ENCODE measurements at places on chromosomes 3 and 15.

- no peak for DNase-seq
These were observed 42.2 kb downstream of the DAPK2 start for GRCh38 chr15:64004056-64004455.

DNA sequence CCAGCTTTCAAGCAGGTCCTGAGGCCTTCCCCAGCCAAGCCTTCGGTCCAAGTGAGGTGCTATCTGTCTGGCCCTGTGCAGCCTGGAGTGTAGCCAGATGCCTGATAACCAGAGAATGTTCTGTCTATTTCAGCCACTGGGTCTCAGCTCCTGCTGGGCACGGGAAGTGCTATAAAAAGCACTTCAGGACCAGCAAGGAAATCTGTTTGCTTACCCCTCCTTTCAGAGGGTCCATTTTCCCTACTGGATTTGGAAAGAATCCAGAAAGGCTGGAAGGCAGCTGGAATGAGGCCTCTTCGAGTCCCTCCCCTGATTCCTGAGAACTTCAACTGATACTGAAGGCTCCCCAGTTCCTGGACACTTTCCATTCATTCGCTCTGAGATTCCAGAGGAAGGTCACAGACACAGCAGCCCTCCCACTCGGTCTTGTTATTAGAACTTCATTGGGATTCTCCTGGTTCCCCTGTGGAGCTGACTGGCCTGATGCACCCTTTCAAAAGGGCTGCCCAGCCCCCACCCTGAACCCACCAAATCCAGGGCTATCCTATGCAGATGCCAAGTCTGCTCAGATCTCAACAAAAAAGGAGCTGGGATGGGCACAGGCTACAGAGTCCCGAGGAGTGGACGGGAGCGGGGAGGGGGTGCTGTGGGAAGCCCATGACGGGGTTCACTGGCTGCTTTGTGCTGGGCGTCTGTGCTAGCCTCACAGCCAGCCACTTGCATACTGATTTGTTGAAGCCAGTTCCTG, 70.4 kb downstream of the UMPS start:
- DNase-seq = peak; percentile 34

DNA sequence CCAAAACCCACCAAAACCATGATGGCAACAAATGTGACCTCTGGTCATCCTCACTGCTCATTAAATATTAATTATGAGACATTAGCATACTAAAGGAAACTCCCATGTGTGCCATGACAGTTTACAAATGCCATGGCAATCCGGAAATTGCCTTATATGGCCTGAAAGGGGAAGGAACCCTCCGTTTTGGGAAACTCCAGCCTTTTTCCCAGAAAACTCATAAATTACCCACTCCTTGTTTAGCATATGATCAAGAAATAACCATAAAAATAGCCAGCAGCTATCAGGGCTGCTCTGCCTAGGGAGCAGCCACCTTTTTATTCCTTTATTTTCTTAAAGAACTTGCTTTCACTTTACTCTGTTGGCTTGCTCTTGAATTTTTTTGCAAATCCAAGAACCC, 992.7 kb downstream of the NTRK3 start:
- no peak for DNase-seq

- DNase-seq = no peak
These were observed 17.8 kb downstream of the USP3 start for GRCh38 chr15:63522225-63522578.

DNA sequence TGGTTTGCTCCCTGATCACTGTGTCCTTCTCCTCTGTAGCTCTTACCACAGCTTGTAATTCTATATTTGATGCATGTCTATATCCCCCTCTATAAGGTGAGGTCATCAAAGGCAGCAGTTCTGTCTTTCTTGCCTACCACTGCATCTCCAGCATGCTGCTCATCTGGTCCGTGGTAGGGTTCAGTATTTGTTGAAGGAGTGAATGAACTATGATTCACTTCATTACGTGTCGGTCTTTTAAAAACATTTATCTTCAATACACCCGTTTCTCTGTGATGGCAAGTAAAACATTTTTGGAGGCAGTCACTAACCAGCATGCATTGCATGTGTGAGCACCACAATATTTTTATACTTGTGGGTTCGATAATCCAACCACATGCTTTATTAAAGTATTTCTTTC, 27.6 kb downstream of the CHST14 start:
- no peak for DNase-seq

DNA sequence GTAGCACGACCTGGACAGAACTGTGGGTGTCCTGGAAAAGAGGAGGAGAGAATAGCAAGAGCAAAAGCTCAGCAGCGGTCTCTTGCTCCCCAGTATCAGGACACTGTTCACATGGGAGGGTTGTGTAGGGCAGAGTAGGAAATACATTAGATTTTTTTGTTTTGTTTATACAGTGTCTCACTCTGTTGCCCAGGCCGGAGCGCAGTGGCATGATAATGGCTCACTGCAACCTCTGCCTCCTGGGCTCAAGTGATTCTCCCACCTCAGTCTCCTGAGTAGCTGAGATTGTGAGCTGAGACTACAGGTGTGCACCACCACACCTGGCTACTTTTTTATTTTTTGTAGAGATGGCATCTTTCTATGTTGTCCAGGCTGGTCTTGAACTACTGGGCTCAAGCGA, 53.3 kb downstream of the FNDC3B start:
- DNase-seq = no peak

Measured in NCI-H1105 (cell line).